ENCODE measurements at places on chromosomes 5 and 9. TPM values are rescaled to one million over a fixed set of nuclear protein-coding genes. Genes with fewer than 3 reads are reported as not detected.

Gene IFNB1
- total RNA-seq: not detected

Gene TESK1
- total RNA-seq: 32.3 TPM

Gene FBXW5
- total RNA-seq: 363 TPM

Gene PDCD1LG2
- total RNA-seq: 7.3 TPM

Gene SLC6A7
- total RNA-seq: 0.17 TPM

Gene NPR3
- total RNA-seq: 26.4 TPM

Gene SPINK6
- total RNA-seq: not detected

Gene RFESD
- 3.5 TPM for total RNA-seq

Gene CAVIN4
- total RNA-seq: 0.49 TPM

Gene SHB
- 5.3 TPM for total RNA-seq

Gene IFT74
- total RNA-seq: 13.9 TPM

Gene SLC25A2
- 2.3 TPM for total RNA-seq

Gene MYMK
- total RNA-seq: not detected

Gene WDR38
- not detected for total RNA-seq

Gene SOHLH1
- total RNA-seq: not detected

Gene ALDH1A1
- total RNA-seq: 121 TPM

Gene CCDC152
- total RNA-seq: 5.4 TPM

Gene TMEFF1
- total RNA-seq: 2.9 TPM

Gene TSSK1B
- total RNA-seq: not detected

Gene ORM2
- not detected for total RNA-seq

Gene CCDC183
- 0.82 TPM for total RNA-seq

Gene GCNT4
- 1.0 TPM for total RNA-seq

Gene LRRC14B
- total RNA-seq: not detected

Gene CCL28
- 3.7 TPM for total RNA-seq

Gene PDE8B
- total RNA-seq: 47.1 TPM

Gene AUH
- total RNA-seq: 50.7 TPM

Gene DMGDH
- 8.1 TPM for total RNA-seq

Gene DHX29
- total RNA-seq: 30.1 TPM

Gene PCDHGA1
- total RNA-seq: 0.38 TPM

Gene TIFAB
- total RNA-seq: not detected

Gene RIC1
- total RNA-seq: 46.5 TPM

Gene TRIM36
- 0.44 TPM for total RNA-seq

Gene CARTPT
- total RNA-seq: not detected

Gene PCDHGB6
- total RNA-seq: 4.6 TPM

Gene GAS1
- 74.8 TPM for total RNA-seq

Gene BARHL1
- total RNA-seq: not detected

Gene CTSV
- not detected for total RNA-seq

Gene FABP6
- total RNA-seq: not detected

Gene SHOC1
- not detected for total RNA-seq

Gene ARHGEF39
- not detected for total RNA-seq

Gene RMRP
- 18,470 TPM for total RNA-seq

Gene IL33
- 15.8 TPM for total RNA-seq

Gene RNF208
- not detected for total RNA-seq

Gene ECM2
- 59.5 TPM for total RNA-seq

Gene PHF24
- total RNA-seq: 1.3 TPM

Gene RNF224
- not detected for total RNA-seq

Gene ADAMTS16
- total RNA-seq: 2.0 TPM

Gene EDIL3
- 9.6 TPM for total RNA-seq

Gene LOX
- 35.6 TPM for total RNA-seq

Gene ADAMTS2
- total RNA-seq: 53.1 TPM

Gene OLFML2A
- 38.2 TPM for total RNA-seq

Gene IFNK
- total RNA-seq: not detected

Gene PCDHGA2
- total RNA-seq: 2.5 TPM

Gene HRCT1
- 17.9 TPM for total RNA-seq

Gene MCIDAS
- not detected for total RNA-seq

Gene GABRA6
- not detected for total RNA-seq

Gene FRMPD1
- 0.33 TPM for total RNA-seq
